HepG2 (cell line): ENCODE measurements at places on chromosomes 12 and 14. TPM values are rescaled to one million over a fixed set of nuclear protein-coding genes. Genes with fewer than 3 reads are reported as not detected.

GRCh38 chr12:106139422-106140171 lies 843 bp upstream of the NUAK1 start:
- peaks cover 46% of the 10 kb centered on the region for H3K4me1 ChIP-seq
- H3K27me3 ChIP-seq = no peaks in the 10 kb centered on the region
- H3K27ac ChIP-seq = peak overlapping the region; percentile 34

GRCh38 chr12:116959845-116960514 lies 49.2 kb downstream of the FBXW8 start:
- no peak overlapping the region for H3K27ac ChIP-seq
- H3K4me1 ChIP-seq = no peaks in the 10 kb centered on the region
- no peaks in the 10 kb centered on the region; the same call in 1 of the 2 replicates for H3K36me3 ChIP-seq
- no peaks in the 10 kb centered on the region for H3K27me3 ChIP-seq
- no peak for DNase-seq
- no peak overlapping the region for H3K4me3 ChIP-seq

DNA sequence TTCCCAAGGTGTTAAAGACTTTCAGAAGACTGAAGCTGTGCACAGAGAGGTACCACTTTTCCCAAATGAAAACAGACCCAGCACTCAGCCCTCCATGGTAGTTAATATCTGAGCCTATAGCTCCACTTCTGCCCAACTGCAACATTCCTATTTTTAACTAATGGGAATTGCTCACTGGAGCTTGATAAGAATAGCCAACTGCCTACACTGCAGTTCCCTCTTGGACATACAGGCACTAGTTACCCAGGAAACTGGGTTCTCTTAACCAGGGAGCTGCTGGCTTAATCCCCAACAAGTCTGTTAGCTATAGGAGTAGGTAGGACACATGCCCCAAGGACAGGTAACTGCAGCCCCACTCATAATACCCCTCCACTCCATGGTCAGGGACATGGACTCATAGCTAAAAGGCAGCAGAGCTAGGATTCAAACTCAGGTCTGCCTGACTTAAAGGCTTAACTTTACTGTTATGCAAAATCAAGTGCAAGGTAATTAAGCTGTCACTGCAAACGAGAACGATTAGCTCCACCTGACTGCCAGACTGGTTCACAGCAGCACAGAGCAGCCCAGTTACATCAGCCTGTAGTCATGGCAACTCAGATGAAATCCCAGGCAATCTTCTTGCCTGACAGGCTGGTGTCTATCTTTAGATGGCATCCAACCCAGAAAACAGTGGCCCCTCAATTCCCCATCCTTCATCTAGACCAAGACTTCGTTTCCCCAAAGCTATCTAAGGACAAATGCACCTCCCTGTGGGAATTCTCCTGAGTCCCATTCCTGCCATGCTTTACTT lies 77.1 kb upstream of the ACTN1 start:
- peaks cover 60% of the 10 kb centered on the region; the same call in 2 of the 3 replicates for H3K36me3 ChIP-seq
- DNase-seq = no peak
- peaks cover 2% of the 10 kb centered on the region; the same call in 1 of the 2 replicates for H3K4me1 ChIP-seq
- no peak overlapping the region for H3K27ac ChIP-seq

DNA sequence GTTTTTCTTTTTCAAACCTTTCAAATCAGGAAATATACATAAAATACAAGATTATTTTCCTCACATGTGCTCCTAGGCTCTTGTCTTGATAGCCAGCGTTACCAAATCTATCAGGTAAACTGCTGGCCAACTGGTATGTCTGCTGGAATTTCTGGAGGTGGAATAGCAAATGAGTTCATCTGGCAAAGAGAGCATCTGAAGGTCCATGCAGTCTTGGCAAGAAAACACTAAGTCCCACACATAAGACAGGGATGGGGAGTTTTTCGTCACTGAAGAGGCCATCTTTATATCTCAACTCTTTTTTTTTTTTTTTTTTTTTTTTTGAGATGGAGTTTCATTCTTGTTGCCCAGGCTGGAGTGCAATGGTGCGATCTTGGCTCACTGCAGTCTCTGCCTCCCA lies 60.1 kb downstream of the DERA start:
- H3K4me1 ChIP-seq = no peaks in the 10 kb centered on the region
- H3K4me3 ChIP-seq = no peak overlapping the region
- H3K27me3 ChIP-seq = no peaks in the 10 kb centered on the region
- peaks cover 2% of the 10 kb centered on the region; the same call in 1 of the 2 replicates for H3K36me3 ChIP-seq
- DNase-seq = no peak
- no peak overlapping the region for H3K27ac ChIP-seq

GRCh38 chr12:93440043-93440835 lies 1.5 kb downstream of the UBE2N start:
- no peak for DNase-seq
- H3K27ac ChIP-seq = peak overlapping the region; percentile 92
- H3K4me3 ChIP-seq = peak overlapping the region; percentile 95
- peaks cover 1% of the 10 kb centered on the region; the same call in 1 of the 2 replicates for H3K36me3 ChIP-seq

GRCh38 chr12:109179927-109180326 lies 63.5 kb downstream of the ACACB start:
- DNase-seq = no peak
- peaks cover 6% of the 10 kb centered on the region; the same call in 1 of the 2 replicates for H3K36me3 ChIP-seq
- H3K27ac ChIP-seq = no peak overlapping the region

DNA sequence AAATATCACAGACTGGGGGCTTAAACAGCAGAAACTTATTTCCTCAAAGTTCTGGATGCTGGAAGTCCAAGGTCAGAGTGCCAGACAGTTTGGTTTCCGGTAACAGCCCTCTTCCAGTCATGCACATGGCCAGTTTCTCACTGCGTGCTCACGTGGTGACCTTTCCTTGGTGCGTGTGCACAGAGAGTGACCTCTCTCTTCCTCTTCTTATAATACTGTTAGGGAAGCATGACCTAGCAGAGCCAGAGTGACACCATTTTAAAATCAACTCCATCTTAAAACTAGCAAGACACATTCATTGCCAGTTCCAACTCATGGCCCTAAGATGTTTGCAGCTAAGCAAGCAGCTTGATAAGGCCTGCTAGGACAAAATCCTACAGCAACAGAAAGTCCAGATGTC lies 221.5 kb upstream of the DAAM1 start:
- peaks cover 5% of the 10 kb centered on the region; the same call in 1 of the 2 replicates for H3K4me1 ChIP-seq
- no peaks in the 10 kb centered on the region for H3K27me3 ChIP-seq
- H3K27ac ChIP-seq = no peak overlapping the region

- H3K4me3 ChIP-seq = no peak overlapping the region
- H3K27me3 ChIP-seq = no peaks in the 10 kb centered on the region
- H3K4me1 ChIP-seq = no peaks in the 10 kb centered on the region
- DNase-seq = no peak
- peaks cover 51% of the 10 kb centered on the region for H3K36me3 ChIP-seq
Measured at GRCh38 chr12:12976366-12976765, 23.7 kb downstream of the HEBP1 start.

DNA sequence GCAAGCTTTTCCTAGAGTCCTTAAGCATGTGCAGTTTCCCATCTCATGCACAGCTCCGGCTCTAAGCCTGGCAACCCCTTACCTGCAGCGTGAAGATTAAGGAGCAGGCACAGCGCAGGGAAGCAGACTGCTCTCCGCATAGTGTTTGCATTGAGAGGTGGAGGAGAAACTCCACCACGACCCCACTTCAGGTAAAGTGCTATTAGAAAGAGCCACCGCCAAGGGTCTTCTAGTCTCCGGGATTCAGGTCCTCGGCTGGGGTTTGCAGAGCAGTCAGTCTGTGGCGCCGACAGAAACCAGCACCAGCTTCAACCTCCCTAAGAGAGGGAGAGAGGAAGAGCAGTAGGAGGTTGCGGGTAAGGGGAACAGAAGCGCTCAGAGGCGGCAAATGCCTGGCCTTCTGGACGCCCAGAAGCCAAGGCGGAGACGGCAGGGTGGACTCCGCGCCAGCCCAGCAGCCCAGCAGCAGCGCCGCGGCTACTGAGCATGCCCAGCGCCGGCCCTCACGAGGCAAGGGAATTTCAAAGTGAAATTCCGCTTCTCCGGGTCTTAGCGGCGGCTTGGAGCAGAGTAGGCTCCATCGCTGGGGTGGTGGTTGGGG lies at the start of gene PTPRR:
Gene PTPRR, minus strand, starts transcription at position 488 of the 601 bp plus-strand sequence. Its CDS starts 348 bp downstream, at position 140.
- H3K4me3 ChIP-seq = no peak within 1 kb of the TSS; the same call in 1 of the 2 replicates
- 0 out of 3 replicates have a peak, but pooled peaks cover 7% of the 10 kb centered on the region for H3K27me3 ChIP-seq
- no peak within 1 kb of the TSS for H3K27ac ChIP-seq

DNA sequence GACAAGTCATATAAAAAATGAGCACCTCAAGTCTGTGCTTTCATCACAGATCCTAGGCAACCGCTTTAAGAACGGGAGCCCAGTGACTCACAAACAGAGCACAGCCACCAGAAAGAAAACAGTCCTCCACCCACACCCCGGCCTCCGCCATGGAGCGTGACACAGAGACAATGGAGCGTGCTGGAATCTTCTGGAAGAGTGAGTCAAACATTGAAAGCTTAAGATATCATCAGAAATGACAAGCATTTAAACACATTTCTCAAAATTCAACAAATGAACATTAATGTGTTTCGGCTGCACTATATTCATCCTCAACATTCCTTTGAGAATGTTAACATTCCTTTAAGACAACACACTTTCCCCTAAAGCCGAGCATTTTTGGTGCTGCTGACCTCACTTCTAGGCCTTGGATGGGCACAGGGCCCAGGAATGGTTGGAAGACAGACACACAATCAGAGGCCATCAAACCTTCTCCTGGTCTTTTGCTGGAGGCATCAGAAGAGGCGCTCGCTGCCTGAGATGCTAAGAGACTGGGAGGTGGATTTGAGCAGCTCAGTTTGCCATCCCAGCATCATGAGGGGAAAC lies 23.6 kb upstream of the TMEM132D start:
- H3K27me3 ChIP-seq = no peaks in the 10 kb centered on the region
- no peak overlapping the region for H3K27ac ChIP-seq
- no peaks in the 10 kb centered on the region for H3K4me1 ChIP-seq
- no peak for DNase-seq

DNA sequence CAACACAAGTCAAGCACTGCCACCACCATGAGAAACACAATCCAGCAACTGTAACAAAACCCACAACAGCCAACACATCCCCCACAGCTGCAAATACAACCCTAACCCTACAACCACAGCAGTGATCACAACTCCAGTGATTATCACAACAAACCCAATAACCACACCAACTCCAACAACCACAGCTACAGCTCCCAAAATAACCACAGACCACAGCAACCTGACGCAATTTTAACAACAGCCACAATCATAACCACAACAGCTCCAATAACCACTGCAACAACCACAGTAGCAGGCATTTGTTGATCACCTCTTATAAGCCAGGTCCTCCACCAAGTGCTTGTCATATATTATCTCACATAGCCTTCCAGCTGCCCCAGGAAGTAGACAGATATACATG lies 42.2 kb upstream of the FAM181A start:
- no peak for DNase-seq

GRCh38 chr12:32183650-32184049 lies 77.0 kb downstream of the BICD1 start:
- H3K4me1 ChIP-seq = peaks cover 8% of the 10 kb centered on the region
- no peaks in the 10 kb centered on the region for H3K27me3 ChIP-seq
- H3K4me3 ChIP-seq = no peak overlapping the region
- peak; percentile 48 for DNase-seq

- H3K36me3 ChIP-seq = no peaks in the 10 kb centered on the region
- no peaks in the 10 kb centered on the region; the same call in 2 of the 3 replicates for H3K27me3 ChIP-seq
- H3K4me3 ChIP-seq = no peak overlapping the region
- DNase-seq = no peak
Measured at GRCh38 chr12:69129564-69129963, 109.8 kb upstream of the CPSF6 start.

DNA sequence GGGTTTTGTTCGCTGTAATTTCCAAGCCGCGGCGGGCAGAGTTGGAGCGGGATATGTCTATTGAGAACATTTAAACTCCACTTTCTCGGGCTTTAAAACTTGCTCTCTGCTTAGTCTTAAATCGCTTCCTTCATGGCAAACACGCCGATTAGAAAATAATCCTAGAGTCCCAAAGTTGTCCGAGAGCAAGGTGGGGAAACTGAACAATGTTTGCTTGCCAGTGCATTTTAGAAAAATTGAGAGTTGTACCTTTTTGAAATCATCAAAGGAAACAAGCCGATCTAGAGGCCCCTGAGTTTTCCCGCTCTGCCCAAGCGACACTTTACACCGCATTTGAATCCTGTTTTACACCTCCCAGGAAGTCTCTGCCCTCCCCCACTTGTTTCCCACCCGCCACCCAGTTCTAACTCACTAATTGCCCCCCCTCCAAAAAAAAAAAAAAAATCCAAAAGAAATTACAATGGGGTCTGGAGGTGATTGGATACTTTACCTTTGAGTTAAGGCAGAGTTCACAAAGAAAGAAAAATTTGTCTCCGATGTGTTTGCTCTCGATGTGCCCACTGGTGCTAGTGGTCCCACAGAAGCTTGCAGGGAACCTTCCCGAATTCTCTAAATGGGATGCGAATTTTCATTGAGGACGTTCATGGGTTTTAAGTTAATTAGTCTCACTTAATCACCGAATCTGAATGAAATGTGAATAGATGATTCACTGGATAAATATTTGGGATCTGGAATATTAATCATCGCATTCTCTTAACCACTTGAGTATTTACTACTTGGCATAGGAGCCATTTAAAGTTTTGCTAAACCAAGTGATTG lies 2.3 kb downstream of the HMGA2 start:
- peak overlapping the region; percentile 98 for H3K4me3 ChIP-seq
- H3K27ac ChIP-seq = peak overlapping the region; percentile 84
- H3K4me1 ChIP-seq = peaks cover 41% of the 10 kb centered on the region
- H3K27me3 ChIP-seq = no peaks in the 10 kb centered on the region; the same call in 2 of the 3 replicates
- H3K36me3 ChIP-seq = peaks cover 3% of the 10 kb centered on the region; the same call in 1 of the 2 replicates
- no peak for DNase-seq

Gene NFE2
- total RNA-seq = 7.8 and 8.5 TPM in 2 replicates

Gene CD69
- total RNA-seq = not detected in 2 replicates

Gene TPPP2
- total RNA-seq = 0.58 and 0.63 TPM in 2 replicates

Gene PPP4R4
- 19.8 and 21.2 TPM in 2 replicates for total RNA-seq

Gene SERPINA3
- total RNA-seq = 433 and 825 TPM in 2 replicates
